ENCODE measurements at places on chromosomes 1 and 21.
A peak's percentile ranks its signal among the peaks of the same experiment; 100 is the strongest.

DNA sequence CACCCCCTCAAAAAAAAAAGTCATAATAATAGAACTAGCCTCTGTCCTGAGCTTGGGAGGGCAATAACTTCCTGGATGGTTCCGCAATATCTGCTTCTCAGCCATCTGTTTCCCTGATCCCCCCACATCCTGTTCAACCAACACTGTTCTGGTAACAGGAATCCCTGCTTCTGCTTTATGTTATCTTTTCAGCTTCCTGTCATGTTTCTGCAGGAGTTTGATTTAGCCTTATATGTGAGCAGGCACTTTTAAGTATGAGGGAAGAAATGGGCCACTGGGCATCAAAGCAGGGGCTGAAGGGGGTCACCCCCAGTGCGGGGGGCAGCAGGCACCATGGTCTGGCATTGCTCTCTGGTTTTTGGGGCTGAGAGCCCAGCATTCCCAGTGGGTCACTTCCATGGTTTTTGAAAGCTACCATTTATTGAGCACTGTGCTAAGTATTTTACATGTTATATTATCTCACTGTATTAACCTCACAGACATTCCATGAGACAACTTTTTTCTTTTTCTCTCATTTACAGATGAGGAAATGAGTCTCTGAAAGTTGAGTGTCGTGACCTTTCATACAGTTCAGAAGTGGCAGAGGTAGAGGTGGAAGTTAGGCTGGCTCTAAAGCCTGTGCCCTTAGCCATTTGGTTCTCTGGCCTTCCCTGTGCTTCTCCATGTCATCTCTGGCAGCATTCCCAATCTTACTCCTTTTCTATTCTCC, 61.9 kb downstream of the DNTTIP2 start:
- DNase-seq: no peak

GRCh38 chr21:24628046-24628445, 979.2 kb downstream of the MRPL39 start:
- no peak for DNase-seq

DNA sequence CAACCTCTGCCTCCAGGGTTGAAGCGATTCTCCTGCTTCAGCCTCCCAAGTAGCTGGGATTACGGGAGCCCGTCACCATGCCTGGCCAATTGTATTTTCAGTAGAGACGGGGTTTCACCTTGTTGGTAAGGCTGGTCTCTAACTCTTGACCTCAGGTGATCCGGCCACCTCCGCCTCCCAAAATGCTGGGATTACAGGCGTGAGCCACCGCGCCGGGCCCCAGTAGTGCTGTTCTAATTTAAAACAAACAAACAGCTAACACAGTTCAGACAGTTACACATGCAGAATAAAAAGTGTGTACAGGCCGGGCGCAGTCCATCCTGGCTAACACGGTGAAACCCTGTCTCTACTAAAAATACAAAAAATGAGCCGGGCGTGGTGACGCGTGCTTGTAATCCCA, 35.6 kb upstream of the OPRD1 start:
- DNase-seq: no peak

GRCh38 chr1:60990714-60991090, 91.7 kb upstream of the NFIA start:
- DNase-seq: no peak

DNA sequence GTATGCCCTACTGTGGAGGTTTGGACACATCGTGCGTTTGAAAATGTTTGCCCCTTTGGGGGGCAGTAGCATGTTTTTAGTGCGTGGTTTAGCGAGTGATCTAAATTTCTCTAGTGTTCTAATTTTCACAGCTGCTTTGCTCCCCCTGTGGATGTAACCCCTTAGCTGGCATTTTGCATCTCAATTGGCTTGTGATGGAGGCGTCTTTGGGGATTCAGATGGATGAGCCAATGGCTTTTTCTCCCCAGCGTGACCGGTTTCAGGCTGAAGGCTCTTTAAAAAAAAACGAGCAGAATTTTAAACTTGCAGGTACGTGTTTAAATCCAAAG, 836 bp downstream of the CDC7 start:
- DNase-seq: no peak

DNA sequence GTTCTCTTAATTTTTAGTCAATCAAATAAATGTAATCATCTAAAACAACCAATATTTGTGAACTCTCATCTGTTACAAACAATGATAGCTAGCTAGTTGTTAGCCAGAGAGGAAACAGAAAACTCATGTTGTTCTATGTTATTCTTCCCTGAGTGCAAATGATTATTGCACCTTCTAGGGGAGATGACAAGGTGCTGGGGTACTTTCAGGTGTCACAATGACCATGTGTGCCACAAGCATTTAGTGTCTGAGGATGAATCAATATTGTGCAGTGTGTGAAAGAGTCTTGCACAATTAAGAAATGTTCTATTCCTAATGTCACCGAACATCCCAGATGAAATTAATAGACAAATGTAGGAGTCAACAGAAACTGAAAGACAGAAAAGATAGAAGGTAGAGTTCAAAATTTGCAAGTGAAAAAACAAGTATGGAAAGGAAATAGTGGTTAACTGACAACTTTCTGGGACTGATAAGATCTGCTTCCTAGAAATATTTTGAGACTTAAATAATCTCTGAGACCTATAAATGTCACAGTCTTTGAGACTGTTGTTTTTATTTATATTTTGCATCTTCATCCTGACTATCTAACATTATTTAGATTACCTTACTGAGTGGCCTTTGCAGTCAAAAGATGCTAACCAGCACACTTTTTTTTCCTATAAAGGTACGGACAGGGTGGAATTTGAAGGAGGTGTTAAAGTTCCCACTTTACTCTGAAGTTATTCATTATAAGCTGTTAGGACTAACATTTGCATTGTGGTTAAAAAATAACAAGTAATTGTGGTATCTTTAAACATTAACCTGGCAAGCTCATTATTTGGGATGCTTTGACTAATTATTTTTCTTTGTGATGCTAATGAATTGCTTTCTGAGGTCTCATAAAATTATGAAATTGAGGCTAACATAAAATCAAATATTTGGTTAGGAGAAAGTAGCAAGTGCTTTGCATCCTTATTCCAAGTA, 21.6 kb upstream of the DPYD start:
- DNase-seq: no peak

DNA sequence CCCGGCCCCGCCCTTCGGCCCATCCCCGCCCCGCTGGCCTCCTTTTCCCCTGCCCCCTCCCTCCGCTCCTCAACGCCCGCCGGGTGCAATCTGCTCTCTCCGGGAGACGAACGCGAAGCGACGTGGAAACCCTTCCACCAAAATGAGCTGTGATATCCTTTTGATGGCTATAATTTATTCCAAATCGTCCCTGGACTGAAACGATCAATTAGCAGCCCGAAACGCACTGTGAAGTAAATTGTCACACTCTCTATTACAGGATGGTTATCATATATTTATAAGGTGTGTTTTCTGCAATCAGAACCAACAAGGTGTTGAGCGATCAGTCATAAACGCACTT, 134.6 kb upstream of the BARHL2 start:
- DNase-seq: no peak

- DNase-seq: no peak
Observed at GRCh38 chr21:45388011-45388521, 16.9 kb upstream of the COL18A1 start.

DNA sequence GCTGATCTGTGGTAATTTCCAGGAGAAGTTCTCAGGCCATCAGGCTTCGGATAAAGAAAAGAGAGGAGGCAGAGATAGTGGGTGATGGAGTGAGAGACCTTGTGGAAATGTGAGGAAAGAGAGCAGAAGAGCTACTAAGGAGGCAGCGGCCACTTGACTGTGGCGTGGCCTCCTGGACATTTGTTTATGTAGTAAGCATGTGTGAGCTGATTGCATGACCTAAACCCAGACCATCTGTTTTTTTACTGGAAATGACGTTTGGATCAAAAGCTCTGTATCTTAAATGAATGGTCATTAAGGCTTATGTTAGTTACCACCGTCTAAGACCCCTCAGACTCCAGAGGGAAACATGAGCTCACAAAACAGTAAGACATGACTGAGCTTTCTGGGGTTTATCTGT, 13.6 kb downstream of the ATP1B1 start:
- no peak for DNase-seq

- peak; percentile 12 for DNase-seq
Observed at GRCh38 chr1:229139331-229140118, 131.4 kb upstream of the RAB4A start.

- no peak for DNase-seq
Observed at GRCh38 chr1:154579374-154579773, 11.8 kb downstream of the CHRNB2 start.

GRCh38 chr21:46402421-46402820, 56.3 kb upstream of the DIP2A start:
- no peak for DNase-seq

DNA sequence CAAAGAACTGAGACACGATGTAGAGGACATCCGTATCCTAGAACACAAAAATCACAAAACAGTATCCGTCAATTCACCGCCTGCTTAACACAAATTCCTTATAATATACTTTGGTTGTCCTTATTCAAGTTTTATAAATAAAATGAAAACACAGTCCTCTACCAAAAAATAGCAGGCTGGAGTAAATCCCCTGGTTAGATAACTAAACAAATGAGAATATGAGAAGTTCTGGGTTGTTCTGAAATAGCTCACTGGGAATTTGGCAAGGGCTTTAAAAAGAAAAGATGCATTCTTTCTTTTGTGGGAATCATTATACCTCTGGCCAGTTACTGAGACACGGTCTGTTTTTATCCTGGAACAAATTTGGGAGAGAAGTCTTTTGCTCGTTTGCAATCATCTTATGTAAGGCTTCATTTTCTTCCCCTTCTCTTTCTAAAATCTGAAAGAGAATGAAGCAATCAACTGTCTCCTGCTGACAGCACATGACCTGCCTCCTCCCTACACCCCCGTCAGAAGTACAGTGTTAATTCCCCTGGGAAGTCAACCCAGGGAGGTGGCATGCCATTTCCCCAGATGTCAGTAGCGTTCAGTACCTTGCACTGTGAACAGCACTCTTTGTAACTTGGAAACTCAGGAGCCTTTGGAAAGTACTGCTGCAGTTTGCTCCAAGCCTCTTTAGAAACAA, 37.1 kb upstream of the RAP1GAP start:
- no peak for DNase-seq

All from CD4-positive, alpha-beta T cell treated with Interleukin-6 at 100 ng/mL for 8 hours (primary cell).